ENCODE measurements at places on chromosomes 2 and 18.
A peak's percentile ranks its signal among the peaks of the same experiment; 100 is the strongest.

GRCh38 chr18:23487738-23488570 lies 15.4 kb upstream of the RMC1 start:
- DNase-seq, result no peak

DNA sequence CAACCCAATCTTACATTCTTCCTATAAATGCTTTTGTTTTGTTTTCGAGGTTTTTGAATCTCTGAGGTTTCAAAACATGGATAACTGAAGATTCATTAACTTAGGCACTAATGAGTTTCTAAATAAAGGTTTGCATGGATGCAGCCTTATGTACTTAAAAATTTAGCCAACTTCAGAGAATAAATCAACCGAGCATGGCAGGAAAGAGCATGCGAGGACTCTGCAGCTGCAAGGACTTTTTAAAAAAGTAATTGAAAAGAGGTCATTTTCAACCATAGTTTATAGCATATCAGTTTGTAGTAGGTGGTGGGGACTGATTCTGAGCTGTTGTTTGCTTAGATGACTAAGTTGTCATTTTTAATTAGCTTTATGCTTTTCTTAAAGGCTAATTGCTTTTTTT lies 567.0 kb upstream of the ZEB2 start:
- no peak for DNase-seq

GRCh38 chr2:157055660-157056199 lies 201.8 kb upstream of the GALNT5 start:
- DNase-seq, result peak; percentile 69

- DNase-seq, result no peak
These were observed 43.0 kb upstream of the EFEMP1 start for GRCh38 chr2:55966401-55967118.

DNA sequence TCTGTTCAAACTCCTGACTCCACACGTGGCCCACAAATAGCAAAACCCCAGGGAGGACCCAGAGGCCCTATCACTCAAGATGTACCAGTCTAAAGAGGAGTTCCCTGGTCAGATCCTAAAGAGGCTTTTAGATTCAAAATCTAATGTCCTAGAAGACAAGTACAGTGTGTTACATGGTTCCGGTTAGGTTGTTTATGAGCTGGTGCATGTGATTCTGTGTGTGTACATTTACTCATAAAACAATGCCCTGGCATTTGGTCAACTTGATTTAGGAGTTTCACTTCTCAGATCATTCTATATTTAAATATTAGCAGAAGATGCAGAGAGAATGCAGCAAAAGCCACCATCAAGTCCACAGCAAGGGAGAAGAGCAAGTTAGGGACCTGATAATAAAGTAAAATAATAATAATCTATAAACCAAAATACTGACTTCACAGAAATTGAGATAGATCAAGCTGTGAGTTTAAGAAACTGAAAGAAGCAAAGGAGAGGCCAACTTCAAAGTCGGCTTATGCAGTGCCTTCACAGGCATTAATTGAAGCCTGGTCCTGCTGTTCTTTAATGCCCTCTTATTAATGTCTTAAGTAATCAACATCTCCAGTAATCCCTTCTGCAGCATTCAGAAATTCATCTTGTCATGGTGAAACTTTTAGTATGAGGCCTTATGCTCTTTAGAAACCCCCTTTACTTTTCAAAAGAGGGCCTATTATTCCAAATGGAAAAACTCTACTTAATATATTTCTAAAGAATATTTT lies 4.2 kb upstream of the AP1S3 start:
- DNase-seq, result no peak

GRCh38 chr2:41194230-41194629 lies 742.3 kb upstream of the SLC8A1 start:
- DNase-seq, result peak; percentile 76

GRCh38 chr2:88919087-88919738 lies 227.7 kb downstream of the RPIA start:
- DNase-seq, result peak; percentile 6
